IPS DF 6.9 (cell line): ENCODE measurements at places on chromosomes 3 and 15.

DNA sequence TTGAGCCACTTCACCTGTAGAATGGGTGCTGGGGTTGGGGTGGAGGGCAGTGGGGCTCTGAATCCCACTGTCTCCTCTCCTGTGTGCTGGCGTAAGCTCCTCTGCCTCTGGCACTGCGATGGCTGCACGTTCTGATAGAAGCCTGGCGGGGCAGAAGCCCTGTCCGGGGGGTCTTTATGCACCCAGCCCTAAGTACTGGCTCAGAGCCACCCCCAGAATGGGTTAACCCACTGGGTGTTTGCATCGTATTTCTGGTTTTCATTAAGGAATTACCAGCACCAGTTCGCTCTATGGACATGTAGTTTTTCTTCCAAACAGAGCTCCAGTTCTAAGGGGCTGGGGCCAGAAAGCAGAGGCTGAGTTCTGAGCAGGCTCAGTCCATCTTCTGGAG, 37.7 kb upstream of the CDCP1 start:
- DNase-seq = no peak

GRCh38 chr3:104291437-104291851, 1075.3 kb upstream of the ALCAM start:
- DNase-seq = no peak

DNA sequence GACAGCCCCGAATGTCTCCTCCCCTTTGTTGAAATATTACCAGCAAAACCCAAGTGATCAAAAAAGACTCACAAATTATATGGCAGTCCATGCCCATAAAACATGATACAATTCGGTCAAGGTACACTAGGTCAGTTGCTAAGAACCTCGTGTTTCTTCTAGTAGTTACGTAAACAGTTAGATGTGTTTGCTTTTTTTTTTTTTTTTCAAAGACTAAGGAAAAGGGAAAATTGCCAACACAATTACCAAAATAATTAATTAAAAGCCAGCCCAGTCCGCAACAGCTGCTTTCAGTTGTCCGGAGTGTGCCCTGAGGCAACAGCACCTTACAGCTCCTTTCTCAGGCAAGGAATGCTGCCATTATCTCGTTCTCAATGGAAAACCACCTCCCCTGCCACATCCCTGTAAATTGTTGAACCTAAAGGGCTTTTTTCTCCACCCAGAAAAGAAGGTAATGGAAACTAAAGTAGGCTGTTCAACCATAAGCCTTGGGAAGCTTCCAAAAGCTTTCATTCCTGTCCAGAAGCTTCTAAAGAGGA, 129.2 kb upstream of the TSC22D2 start:
- DNase-seq = no peak

DNA sequence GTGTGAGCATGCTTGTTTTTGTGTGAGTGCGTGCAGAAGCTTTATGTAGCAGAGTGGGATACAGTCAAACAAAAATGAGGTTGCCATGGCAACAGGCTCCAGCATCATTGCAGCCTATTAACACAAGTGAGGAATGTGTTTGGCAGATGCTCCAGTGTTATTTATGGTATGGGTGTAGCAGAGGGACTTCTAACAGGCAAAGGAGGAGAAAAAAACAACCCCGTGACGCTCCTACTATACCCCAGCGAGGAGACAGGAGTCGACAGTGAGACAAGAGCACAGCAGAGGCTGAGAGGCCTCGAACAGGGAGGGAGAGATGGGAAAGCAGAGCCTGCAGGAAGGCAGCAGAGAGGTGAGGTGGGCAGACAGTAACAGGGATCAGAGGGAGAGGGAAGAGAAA, 4.9 kb downstream of the ADCY5 start:
- DNase-seq = no peak
